Hematopoietic multipotent progenitor cell (in vitro differentiated cells): ENCODE measurements at places on chromosomes 6 and 20. TPM values are rescaled to one million over a fixed set of nuclear protein-coding genes. Genes with fewer than 3 reads are reported as not detected.

The SNRPB gene
- 182 TPM for total RNA-seq

The SMOC2 gene
- under 0.01 TPM for total RNA-seq

The NKX2-4 gene
- not detected for total RNA-seq

The SLC25A27 gene
- total RNA-seq: 5.7 TPM

The CARMIL1 gene
- total RNA-seq: 8.6 TPM

The RIN2 gene
- total RNA-seq: 6.5 TPM

The CEP85L gene
- total RNA-seq: 15.3 TPM

The SLC52A3 gene
- 2.2 TPM for total RNA-seq

The DTNBP1 gene
- 17.5 TPM for total RNA-seq

The KCNK16 gene
- not detected for total RNA-seq

The PROCR gene
- 5.7 TPM for total RNA-seq

The TP53TG5 gene
- not detected for total RNA-seq

The CLVS2 gene
- under 0.01 TPM for total RNA-seq

The VSTM2L gene
- total RNA-seq: not detected

The AVP gene
- total RNA-seq: 81.3 TPM

The EYA2 gene
- total RNA-seq: not detected

The SLC22A2 gene
- total RNA-seq: not detected
